Glutamatergic neuron (in vitro differentiated cells): ENCODE measurements at places on chromosomes 16 and 17.

DNA sequence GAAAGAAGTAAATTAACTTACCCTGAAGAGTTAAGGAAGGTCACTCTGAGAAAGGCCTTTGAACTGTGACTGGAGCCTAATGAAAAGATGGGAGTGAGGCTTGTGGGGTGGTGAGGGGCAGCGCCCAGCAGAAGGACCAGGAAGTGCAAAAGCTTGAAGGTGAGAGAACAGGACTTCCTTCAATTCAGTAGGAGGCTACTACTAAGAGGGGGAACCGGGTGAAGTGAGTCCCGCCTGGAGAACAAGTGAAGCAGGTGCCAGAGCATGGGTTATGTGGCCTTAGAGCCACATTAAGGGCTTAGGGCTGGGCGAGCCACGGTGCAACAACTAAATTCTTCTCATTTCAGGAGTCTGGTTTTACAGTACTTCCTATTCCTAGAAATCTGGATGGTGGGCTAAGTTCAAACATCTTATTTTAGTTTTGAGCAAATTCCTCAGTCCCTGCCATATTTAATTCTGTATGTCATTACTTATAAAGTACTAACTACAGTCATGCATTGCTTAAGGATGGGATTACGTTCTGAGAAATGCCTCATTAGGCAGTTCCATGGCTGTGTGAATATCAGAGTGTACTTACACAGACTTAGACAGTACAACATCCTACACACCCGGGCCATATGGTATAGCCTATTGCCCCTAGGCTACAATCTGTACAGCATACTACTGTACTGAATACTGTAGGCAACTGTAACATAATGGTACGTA lies 5.1 kb downstream of the CFAP20 start:
- DNase-seq = no peak

GRCh38 chr16:87080571-87081167 lies 236.5 kb downstream of the C16orf95 start:
- DNase-seq = no peak

DNA sequence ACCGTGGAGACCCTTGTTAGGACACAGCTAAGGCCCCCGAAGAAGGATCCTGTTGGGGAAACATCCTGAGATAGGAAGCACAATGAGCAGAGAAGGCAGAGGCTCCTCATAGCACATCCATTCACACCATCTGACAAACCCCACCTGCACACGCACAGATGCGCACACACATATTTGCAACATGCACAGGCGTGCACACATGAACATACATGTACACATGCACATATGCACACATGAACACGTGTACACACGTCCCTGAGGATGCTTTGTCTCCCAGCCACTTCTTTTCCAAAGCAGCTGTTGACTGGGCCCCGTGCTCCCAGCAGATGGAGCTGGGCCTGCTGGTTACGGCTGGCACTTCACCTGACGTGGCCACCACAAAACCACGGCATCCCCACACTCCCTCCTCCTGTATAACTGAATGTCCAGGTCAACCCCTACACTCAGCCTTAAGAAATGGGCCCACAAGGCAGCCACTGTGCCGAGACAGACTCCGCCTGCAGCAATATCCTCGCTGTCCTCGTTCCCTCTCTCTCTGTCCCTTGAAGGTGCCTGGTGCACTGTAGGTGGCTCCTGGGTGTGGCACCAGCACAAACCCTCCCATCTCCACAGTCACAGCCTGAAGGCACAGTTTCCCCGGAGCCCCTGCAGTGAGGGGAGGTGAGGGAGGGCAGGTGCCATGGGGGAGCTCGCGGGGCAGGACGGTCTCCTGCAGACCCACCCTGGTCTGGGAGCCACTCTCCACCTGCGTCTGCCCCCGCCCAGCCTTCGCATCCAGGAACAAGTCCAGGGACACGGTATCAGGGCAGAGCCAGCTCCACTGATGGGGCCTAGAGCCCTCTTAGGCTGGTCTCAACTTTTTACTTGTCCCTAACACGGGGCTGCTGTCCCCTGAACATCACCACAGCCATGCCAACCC lies 183.0 kb downstream of the RBFOX3 start:
- DNase-seq = no peak

- DNase-seq = no peak
Observed at GRCh38 chr16:85832570-85833218, 33.2 kb downstream of the COX4I1 start.

- DNase-seq = no peak
Observed at GRCh38 chr16:4869147-4869805, 22.0 kb downstream of the UBN1 start.

GRCh38 chr17:76540381-76541300 lies 797 bp downstream of the PRCD start:
- DNase-seq = peak; percentile 95

DNA sequence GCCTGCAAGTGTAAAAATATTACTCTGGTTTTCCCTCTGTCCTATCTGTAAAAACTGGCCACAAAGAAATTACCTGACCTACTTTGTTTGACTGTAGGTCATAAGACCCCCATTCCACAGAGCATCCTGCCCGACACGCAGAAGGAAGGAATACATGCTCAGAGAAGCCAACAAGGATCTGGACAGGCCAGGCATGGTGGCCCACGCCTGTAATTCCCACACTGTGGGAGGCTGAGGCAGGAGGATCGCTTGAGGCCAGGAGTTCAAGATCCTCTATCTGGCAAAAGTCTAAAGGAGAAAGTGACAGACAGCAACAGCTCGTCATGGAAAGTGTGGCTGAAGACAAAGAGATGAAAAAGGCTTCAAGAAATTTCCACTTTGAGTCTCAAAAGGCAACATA lies 78.2 kb upstream of the RNU2-1 start:
- DNase-seq = no peak

GRCh38 chr16:554297-554621 lies 5.9 kb upstream of the PRR35 start:
- DNase-seq = no peak

DNA sequence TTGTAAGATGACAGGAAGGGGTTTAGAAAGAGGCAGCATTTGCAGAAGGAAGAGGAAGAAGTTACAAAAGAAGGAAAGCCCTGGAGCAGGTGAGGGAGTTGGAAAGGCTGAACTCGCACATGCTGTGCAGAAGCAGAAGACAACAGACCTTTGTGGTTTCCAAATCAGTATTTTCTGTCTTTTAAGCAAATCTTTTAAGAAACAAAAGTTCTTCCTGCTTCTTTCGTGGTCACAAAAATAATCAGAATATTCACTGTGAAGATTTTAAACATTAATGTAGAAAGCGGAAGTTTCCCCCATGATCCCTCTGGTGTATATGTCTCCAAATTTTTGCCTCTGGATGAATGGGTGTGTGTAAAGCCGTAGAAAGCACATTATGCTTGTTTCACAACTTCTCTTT lies 25.8 kb downstream of the ZNRF1 start:
- no peak for DNase-seq

GRCh38 chr16:57590654-57591085 lies 37.8 kb upstream of the ADGRG1 start:
- no peak for DNase-seq

GRCh38 chr16:57964157-57964700 lies 6.7 kb downstream of the CNGB1 start:
- no peak for DNase-seq

- DNase-seq = no peak
Observed at GRCh38 chr16:66728804-66729203, 22.6 kb downstream of the DYNC1LI2 start.
